ENCODE measurements at places on chromosomes 4 and X. TPM values are rescaled to one million over a fixed set of nuclear protein-coding genes. Genes with fewer than 3 reads are reported as not detected.

UGT2B15 gene
- total RNA-seq, result not detected

FAM184B gene
- not detected for total RNA-seq

LRAT gene
- not detected for total RNA-seq

SLC6A14 gene
- total RNA-seq, result not detected
